Mammary epithelial cell (primary cell): ENCODE measurements at places on chromosomes 3 and 15. TPM values are rescaled to one million over a fixed set of nuclear protein-coding genes. Genes with fewer than 3 reads are reported as not detected.

The P2RY14 gene
- not detected in 2 replicates for total RNA-seq

The DUT gene
- total RNA-seq: 93.3 and 128 TPM in 2 replicates

The MEX3B gene
- total RNA-seq: 1.8 and 3.1 TPM in 2 replicates

The NR1I2 gene
- total RNA-seq: not detected in 2 replicates

The CYP11A1 gene
- not detected in 2 replicates for total RNA-seq

The KNL1 gene
- total RNA-seq: 7.4 and 21.3 TPM in 2 replicates

The IQCF5 gene
- total RNA-seq: not detected in 2 replicates

GRCh38 chr15:58669108-58669507 lies 80.4 kb downstream of the ADAM10 start:
- DNase-seq: no peak

DNA sequence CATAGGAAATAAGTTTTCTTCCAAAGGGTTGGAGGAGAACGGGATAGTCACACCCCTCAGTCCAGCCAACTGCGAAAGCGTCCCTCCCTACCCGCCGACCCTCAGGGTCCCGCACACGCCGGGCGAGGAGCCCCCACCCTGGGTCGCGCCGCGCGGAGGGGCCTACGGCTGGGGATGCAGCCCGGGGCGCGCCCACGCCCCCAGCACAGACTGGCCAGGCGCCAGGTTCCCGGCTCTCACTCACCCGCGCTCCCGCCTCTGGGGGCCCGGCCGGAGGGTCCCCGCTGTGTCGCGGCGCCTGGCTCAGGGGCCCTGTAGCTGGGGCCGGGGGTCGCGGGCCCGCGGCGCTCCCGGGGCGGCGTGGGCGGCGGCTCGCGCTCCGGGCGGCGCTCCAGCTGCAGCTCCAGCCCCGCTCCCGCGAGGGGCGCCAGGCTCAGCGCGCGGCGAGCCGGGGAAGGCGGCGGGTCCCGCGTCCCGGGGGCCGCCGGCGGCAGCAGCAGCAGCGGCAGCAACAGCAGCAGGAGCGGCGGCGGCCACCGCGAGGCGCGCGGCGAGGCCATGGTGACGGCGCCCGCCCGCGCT lies 375 bp downstream of the HEG1 start:
- DNase-seq: no peak

DNA sequence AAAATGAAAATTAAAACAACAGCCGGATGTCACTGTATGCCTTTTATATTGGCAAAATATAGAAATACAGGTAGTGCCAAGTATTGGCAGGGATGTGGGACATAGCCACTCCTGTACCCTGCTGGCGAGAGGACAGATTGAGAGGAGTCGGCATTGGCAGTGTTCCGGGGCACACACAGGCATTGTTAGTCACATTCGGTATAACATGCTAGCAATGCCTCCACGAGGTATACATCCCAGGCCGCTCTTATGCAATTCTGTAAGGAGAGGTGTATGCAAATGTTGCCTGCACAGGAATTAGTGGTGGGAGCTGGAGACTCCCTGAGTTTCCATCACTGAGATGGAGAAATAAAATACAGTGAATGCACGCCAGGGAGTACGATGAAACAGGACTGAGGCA lies 99.4 kb upstream of the DLG1 start:
- no peak for DNase-seq

- no peak for DNase-seq
Observed at GRCh38 chr3:121793078-121793477, 41.8 kb downstream of the IQCB1 start.

DNA sequence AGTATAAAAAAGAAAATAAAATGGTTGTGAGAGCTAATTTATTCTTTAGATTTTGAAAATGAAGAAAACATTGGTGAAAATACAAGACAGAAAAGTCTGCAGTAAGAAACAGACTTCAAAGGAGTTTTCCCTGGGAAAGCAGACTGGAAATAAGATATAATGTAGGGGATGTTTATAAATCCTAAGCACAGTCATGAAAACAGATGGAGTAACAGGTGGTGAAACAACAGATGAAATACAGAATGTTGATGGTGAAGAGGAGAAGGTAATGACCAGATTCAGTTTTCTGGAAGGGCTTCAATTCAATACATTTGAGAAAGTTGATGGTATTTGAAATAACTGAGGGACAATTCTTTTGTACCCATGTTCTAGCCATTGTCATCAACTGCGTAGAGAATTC lies 353.9 kb downstream of the CHL1 start:
- DNase-seq: no peak

DNA sequence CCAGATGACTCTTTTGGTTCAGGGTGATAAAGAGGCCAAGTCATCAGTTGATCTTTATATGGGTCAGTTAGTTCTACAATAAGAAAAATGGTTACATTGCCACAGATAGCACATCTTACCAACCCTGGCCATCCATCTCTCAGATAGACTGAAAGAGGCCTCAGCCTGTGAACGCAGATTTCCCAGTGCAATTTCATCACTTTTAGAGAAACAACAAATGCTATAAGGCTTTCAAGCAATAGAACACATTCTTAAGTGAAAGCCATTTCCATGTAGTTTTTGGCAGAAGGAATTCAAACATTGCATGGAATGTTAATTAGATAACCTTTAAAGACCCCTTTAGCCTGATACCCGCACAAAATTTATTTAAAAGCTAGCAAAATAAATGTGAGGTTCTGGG lies 200.6 kb upstream of the ZBTB20 start:
- no peak for DNase-seq

GRCh38 chr3:194333212-194333980 lies 17.7 kb downstream of the CPN2 start:
- peak; percentile 76 for DNase-seq

DNA sequence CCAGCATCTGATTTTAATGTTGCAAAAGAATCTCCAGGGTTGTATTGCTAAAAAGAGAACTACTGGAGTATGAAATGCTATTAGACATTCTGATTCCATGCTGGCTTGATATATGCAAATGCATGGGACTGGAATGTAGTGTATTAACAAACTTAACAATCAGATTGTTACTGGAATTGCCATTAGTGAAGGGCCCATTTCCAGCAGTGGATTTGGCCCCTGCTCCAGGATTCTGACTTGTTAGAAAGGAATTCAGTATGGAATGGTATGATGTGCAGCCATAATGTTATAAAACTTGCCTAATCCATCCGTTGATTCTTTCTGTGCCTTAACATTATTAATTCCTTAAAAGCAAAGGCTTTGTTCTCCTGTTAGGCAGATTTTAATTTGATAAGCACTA lies 7.9 kb downstream of the ARRDC4 start:
- DNase-seq: no peak

DNA sequence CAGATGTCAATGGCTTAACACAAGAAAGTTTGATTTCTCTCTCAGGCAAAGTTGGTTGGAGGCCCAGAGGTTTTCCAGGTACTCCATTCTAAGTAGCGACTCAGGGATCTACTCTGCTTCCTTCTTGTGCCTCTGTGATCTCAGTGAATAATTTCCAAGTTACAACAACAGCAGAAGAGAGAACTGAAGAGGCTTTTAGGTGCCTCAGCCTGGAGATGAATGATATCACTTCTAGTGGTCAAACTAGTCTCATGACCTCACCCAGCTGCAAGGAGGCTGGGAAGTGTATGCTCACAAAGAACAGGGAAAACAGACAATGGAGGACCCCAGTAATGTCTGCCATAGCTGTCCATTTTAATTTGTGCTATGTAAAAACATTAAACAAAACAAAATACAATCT lies 4.6 kb upstream of the PRICKLE2 start:
- peak; percentile 51 for DNase-seq

GRCh38 chr3:129625072-129625874 lies 18.8 kb upstream of the PLXND1 start:
- no peak for DNase-seq

- no peak for DNase-seq
Observed at GRCh38 chr3:78809966-78810365, 957.8 kb downstream of the ROBO1 start.

- DNase-seq: peak; percentile 46
Observed at GRCh38 chr15:35427091-35427490, 118.9 kb downstream of the DPH6 start.

DNA sequence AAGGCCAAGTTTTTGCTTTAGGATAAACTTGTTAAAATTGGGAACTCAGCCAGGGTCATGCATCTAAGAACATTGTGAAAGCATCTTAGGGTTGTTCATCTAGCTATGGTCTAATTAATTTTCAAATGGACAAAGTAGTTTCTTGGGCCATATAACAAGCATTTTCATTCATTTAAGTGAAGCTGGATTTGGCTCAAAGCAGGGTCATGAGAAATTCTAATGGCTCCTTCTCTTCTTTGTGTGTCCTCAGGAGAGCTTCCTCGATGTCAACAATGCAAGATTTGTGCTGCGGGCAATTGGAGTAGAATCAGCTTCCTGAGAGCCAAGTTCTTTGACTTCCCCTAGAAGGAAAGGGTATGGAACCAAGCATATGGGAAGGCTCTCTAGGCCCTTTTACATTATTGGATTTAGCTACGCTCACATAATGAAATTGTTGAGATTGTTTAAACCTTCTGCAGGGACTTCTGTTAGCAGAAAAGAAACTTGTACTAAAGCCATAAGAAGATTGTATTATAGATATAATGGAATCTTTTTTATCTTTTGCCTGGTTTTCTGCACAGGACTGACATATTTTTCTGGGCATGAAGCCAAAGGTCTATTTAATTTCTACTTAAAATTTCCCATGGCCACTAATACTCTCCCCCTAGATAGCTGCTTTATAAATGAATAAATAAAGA lies 1.8 kb upstream of the SAMMSON start:
- DNase-seq: no peak

DNA sequence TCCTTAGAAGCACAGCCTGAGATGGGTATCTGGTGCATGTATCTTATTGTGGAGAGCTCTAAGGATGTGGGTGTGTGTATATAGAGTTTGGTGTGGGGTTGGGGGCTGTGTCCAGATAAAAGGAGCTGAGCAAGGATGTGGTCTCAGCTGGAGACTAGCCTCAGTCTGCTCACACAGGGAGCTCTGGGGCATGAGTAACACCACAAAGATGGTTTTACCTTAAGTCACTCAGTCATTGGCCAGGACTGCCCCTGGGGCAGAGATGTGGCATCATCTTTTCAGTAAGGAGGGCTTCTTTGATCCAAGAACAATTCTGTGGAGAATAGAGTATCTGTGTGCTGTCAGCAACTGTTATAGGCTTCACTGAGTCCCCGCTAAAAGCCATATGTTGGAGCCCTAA lies 163.4 kb upstream of the NUDT16 start:
- DNase-seq: peak; percentile 62
